ENCODE measurements at places on chromosomes 2 and 18.

- DNase-seq = no peak
These were observed 488.9 kb downstream of the PLCL1 start for GRCh38 chr2:198293281-198293680.

DNA sequence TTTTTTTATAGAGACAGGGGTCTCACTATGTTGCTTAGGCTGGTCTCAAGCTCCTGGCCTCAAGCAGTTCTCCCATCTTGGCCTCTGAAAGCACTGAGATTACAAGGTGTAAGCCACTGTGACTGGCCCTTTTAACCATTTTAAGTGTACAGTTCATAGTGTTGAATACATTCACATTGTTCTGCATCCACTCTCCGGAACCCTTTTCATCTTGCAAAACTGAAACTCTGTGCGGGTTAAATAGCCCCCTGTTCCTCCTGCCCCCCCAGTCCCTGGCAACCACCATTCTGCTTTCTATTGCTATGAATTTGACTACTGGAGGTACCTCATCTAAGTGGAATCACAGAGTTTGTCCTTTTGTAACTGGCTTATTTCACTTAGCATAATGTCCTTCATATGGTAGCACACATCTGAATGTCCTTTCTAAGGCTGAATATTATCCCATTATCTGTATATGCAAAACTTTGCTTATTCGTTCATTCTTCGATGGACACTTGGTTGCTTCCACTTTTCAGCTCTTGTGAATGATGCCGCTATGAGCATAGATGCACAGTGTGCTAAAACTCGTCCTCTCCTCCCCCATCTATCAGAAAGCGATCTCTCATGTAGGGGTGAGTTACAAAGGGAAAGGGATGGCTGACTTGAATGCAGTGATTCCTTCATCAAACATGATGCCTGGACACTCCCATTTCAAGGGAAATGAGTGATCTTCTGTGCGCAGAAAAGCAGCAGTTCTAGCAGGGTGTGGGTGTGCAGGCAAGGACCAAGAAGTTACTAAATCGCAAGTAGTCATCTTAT, 30.2 kb downstream of the CABLES1 start:
- DNase-seq = no peak

DNA sequence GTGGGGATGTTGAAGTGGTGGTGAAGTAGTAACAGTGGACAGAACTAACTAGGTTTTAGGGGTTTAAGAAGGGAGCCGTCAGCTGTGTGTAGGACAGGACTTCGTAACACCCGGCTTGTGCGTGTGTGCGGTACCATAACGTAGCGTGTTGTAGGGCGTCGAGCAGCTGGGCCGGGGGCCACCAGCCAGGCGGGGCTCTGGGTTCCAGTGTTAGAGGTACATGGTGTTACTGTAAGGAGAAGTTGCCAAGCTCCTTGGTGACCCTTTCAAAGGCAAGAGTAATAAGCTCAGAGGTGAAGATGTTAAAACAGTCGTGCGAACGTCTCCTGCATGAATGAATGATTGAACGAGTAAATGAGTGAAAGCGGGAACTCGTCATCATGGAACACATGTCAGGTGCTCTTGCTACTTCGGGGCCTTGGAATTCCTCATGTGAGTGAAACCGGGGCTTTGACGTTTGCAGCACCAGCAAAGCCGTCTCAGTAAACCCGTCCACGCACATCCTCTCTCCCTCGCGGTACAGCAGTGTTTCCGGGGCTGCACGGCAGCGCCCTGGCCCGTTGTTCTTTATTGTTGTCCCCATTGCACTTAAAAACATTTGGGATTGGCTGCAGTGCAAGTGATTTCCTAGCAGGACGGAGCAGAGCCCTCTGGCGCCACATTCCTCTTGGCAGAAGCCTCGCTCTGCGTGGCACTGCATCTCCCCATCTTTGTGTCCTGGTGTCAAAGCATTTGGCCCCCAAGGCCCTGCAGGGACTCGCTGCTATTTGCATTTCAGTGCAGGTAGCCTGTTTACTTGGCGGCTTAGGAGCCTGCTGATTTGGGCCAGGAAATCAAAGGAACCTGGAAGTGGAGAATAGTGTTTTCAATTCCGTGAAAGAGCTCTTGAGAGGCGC, 115.0 kb downstream of the GBX2 start:
- DNase-seq = no peak

- DNase-seq = no peak
These were observed 32.9 kb upstream of the ST3GAL5 start for GRCh38 chr2:85921659-85922058.

DNA sequence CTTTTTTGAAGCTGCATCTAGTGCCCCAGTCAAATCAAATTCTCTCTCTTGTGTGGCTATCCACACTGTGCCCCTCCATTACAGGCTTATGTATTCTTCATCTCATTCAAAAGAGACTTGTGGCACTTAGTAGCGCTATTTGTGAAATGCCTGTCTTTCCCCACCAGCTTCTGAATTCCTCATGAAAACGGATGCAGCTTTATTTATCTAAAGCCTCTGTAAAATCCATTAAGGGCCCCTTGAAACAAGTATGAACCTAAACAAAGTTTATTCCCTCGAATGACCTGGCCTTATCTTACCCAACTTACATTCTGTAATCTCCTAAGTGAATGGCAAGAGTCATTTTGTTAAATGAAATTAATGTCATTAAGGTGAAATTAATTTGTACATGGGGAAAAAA, 417.4 kb upstream of the PIK3C3 start:
- DNase-seq = no peak

GRCh38 chr2:177535958-177536504, 143.5 kb downstream of the AGPS start:
- DNase-seq = no peak

- no peak for DNase-seq
These were observed 5.0 kb downstream of the NT5DC4 start for GRCh38 chr2:112725545-112726457.

GRCh38 chr2:46381871-46382270, 84.7 kb downstream of the EPAS1 start:
- no peak for DNase-seq

GRCh38 chr2:60023256-60023985, 530.0 kb downstream of the BCL11A start:
- DNase-seq = no peak

DNA sequence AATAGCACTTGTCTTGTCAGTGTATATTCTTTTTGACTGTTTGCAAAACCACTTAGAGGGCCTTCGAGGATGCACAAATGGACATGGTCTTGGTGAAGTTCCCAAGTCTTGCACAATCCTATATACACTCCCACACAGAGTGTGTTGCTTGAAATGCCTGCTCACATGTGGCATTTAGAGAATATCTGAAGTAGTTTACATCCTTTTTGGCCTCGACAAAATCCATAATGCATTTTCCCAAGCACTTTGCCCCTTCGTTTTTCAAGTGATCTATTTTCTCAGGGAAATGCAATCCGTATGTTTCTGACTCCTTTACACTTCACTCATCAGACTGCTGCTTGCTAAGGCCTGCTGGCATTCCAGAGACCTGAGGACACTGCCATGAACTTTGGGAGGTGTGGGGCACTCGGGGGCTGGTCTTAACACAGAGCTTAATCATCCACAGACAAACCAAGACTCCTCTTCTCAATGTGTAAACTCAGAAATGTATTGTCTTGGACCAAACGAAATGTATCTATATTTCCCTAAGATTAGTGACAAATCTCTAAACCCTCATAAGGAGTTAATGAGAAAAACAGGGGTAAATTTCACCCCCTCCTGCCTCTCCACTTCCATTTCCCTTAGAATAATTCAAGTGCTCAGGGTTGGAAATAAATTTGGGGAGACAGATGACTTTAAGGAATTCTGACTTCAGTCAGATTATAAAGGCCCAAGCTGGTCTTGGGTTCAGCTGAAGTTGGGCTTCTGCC, 219.3 kb upstream of the APCDD1 start:
- DNase-seq = peak; percentile 84

GRCh38 chr18:64668461-64668962, 519.6 kb upstream of the LINC00305 start:
- DNase-seq = no peak

DNA sequence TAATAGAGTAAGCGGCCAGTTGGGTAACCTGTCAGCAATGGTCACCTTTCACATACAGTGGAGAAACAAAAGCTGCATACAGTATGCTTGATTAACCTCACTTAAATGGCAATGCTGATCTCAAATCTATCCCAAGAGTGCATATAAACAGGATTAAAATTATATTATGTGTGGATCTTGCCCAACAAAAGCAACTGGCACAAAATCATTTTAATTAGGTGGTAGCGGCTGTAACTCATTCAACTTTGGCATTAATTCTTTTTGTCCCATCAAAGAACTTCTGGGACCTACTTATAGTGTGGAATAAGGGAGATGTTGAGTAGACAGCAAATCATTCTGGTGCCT, 167.8 kb upstream of the VRK2 start:
- DNase-seq = no peak

Data from fibroblast of mammary gland (primary cell).